ENCODE measurements at places on chromosomes 1 and 21.

DNA sequence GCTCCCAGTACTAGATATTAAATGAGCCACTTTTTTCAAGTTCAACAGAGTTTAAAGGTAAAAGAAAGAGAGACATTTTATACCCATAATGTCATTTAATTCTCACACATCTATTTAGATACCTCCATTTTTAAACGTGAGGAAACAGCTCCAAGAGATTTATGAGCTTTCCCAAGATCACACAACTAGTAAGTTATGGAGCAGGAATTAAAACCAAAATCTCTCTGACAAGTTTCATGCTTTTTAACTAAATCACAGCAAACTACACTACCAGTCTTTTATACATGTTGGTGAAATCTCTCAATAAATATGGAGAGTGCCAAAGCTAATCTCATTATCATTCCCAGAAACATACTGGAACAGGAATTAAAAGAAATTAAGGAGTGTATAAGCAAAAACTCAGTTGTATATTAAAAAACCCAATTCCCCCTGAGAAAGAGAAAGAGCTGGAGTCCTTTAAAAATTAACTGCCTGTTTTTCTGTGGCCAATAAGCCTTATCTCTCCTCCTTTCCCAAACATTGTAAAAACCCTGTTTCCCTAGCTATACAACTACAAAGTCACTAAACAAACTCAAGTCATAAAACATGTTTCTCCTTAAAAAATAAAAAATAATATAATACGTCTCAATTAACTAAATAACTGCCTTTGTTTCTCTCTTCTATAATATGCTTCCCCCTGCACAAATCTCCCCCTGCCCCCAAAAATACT lies 26.7 kb upstream of the THEM4 start:
- no peak for DNase-seq

DNA sequence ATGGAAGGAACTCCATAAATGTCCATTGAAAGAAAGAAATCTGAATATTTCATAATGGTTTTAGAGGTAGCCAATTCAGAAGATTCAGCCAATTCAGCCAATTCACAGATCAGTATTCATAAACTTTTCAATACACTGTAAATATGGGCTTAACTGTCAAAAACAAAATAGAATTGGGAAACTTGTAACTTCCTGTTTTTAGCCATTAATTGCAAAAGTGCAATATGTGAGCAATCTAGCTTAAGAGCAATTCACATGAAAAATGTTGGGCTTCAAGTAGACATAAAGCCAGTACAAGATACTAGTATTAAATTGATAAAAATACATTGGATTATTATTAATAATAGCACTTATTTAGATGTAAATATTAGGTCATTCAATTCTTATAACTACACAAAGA lies 27.5 kb upstream of the PLPPR4 start:
- no peak for DNase-seq

- no peak for DNase-seq
Measured at GRCh38 chr1:214004795-214005194, 17.0 kb downstream of the PROX1 start.

DNA sequence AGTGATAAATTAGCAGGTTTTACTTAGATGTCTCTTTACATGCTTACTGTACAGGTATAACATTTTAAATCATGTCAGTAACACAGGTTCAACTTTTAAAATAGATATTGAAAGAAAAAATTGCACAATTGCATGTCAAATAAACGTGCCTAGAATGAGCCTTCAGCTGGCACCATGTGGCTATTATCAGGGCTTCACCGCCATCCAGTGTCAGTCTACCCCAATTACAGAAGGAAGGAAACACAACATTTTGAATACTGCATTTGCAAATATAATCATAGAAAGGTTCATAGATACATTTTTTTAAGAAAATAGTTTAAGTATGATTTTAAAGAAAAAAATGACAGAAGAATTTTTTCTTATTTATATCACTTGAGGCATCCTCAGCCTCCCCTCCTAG lies 47.5 kb upstream of the SERTAD4 start:
- no peak for DNase-seq

DNA sequence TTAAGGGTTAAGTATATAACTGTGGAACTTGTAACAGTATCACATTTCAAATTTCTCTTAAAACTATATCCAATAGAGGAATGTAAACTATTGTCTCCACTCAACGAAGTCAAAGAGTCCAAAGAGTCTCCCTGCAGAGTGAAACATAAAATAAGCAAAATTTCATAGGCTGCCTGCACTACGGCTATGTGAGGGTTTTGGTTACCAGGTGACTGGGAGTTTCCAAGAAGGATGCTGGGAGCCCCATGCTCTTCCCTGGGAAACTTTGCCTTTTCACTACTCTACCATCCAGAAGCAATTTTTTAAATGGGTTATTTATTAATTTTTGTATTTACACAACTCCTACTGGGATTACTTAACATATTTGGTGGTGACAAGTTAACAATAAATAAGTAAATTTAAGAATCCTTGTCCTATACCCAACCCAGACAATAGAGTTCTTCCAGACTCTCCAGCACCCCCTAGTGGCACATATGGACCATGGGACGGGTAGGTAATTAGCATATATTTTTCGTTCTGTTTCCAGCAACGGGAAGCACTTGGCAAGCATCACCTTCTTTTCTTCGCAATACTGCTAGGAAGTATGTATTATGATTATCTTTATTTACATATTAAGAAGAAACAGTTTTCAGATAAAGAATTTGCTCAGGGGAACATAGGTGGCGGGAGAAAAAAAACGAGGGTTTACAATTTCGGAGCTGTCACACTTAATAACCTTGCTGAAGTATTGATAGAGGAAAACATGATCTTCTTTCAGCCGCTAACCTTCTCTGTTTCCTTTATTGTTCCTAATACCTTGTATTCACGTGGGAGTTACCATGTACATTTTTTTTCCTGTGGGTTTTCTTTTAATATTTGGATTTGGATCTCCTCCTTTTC lies 3.5 kb downstream of the FMO2 start:
- peak; percentile 27 for DNase-seq

DNA sequence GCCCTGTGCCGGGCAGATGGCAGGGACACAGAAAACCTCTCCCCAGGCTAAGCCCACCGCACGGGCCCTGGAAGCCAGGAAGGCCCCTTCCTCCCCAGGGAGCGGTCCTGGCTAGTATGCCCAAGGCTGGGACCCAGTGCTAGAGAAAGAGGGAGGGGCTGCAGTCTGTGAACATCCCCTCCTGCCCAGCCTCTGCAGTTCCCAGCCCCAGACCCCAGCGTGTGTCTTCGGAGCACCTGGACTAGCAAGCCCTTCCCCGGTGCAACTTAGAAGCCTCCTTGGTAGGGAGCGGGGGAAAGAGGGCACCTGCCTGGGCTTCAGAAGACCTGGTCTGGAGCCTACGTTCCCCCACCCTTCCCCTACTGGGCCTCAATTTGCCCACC lies 2.1 kb downstream of the PLEKHG5 start:
- DNase-seq: no peak

GRCh38 chr21:31564439-31564838 lies 95.1 kb upstream of the SOD1 start:
- no peak for DNase-seq

- no peak for DNase-seq
Measured at GRCh38 chr1:192966073-192966472, 93.1 kb downstream of the UCHL5 start.

DNA sequence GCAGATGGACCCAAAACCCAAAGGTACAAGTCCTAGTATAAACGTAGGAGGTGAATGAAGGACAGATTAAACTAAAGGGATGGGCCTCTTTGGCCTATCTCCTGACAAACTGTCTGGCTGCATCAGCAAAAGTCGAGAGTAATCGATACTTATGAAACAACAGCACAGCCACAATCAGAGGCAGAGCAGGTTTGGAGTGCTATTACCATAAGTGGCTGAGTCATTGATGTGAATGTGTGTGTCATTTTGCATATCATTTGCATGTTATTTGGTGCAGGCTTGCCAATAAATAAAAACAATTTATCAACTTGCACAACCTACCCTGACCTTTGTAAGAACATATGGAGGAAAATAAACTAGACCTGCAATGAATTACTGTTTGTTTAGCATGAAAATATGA lies 283.1 kb downstream of the NUF2 start:
- DNase-seq: no peak

DNA sequence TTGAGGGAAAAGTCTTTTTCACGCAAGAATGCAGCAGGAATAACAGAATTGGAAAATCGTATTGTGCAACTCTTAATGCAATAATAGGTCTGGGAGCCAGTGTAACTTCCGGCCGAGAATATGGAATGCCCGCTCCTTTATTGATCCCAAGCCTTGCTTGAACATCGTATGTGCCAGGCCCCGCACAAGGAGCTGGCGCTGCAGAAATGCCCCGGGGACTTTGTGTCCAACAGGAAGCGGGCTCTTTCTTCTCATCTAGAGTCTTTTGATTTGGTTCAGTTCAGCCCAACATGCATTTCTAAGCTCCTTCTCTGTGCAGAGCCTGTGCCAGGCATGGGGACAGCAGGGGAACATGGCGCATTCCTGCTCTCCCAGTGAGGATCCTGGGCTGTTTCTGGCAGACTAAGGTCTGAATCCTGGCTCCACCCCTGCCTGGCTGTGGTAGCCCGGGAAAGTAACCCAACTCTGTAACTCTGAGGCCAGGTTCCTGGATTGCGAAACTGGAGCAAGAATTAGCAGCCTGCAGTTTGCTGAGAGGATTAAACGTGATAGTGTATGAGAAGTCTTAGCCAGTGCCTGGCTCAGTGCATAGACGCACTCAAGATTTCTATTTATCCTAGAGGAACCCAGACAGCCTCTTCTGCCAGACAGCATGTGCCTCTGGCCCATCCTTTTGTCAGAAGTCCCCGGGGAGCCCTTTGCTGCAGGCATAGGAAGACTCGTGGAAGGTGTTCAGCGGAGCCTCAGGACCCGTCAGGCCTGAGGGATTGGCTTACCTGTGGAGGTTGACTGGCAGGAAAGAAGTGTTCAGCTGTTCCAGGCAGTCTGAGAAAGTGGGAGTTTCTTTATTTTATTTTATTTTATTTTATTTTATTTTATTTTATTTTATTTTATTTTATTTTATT lies 987 bp upstream of the CDCP2 start:
- DNase-seq: no peak

GRCh38 chr1:165508291-165508690 lies 35.5 kb upstream of the LRRC52 start:
- DNase-seq: no peak

DNA sequence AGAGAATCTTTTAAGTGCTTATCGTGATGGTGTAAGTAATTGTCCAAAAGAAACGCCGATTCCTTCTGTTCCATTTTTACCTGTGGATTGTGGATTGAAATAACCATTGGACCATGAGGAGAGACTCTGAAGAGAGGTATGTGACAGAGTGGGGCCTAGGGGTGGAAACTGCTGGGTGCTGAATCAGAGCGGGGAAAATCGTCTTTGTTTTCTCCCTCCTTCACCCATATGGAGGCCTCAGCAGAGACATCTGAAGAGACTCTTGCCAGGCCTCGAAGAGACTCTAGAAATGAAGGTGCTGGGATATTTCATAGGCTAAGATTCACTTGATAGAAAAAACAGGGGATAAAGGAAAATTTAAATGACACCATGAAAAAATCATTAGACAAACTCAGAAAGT lies 1327.0 kb downstream of the BRINP3 start:
- no peak for DNase-seq

DNA sequence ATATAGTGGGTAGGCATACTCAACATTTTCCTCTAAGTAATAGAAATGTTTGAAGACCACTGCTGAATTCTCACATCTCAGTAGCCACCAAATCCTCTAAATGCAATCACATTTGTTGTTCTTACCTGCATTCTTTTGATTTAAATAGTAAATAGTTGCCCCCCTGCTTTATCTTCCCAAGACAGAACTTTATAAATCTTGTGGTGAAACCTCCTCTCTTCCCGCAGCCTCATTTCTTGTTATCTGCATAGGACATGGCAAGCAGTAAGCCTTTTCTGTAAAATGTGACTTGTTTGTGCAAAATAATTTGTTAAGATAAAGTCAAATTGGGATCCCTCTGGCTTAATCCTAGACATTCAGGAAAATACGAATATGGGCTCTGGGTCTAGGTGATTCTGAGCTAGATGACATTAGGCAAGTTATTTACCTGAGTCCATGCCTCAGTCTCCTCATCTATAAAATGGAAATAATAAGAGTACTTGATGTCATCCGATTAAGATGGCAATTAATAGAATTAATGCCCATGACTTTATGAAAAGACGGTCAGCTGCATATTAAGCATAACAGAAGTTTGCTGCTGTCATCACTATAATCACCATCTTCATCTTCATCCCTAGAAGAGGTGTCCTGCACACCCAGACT lies 77.7 kb downstream of the LRRC8C start:
- DNase-seq: no peak

All from T-helper 2 cell treated with Interferon-gamma antibody and Interleukin-4, amounts not matched to agents 5 μg/mL and 100 μg/mL, for 36 hours (primary cell).